ENCODE measurements at places on chromosomes 5 and 9.

- no peak for DNase-seq
These were observed 21.7 kb downstream of the TCF7 start for GRCh38 chr5:134136221-134136631.

DNA sequence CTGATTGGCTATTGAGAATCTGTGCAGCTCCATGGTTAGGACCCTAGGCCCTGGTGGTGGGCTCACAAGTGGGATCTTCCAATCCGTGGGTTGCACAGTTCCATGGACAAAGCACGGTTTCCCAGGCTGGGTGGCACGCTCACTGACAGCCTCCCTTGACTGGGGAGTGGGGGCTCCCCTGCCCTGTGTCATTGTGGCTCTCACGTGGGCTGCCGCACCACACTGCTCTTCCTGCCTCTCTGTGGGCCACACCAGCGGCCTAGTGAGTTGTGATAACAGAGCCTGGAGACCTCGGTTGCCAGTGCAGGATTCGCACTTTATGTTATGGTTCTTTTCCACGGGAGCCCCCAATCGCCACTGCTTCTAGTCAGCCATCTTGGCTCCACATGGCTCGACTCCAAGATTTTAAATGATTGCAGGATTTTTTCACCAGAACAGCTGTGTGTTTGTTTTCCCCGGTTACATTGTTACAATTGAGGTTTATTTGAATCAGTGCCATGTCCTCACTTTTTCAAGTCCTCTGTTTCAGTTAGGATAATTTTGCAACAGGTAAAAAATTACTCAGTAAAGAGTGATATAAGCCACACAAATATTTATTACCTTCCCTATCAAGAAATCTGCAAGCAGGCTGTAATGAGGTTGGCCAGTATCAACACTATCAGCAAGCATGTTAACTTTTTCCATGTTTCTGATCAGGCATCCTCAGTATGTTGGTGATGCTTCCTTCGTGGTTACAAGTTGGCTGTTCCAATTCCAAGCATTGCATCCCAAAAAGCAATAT, 253.8 kb downstream of the ZNF608 start:
- no peak for DNase-seq

DNA sequence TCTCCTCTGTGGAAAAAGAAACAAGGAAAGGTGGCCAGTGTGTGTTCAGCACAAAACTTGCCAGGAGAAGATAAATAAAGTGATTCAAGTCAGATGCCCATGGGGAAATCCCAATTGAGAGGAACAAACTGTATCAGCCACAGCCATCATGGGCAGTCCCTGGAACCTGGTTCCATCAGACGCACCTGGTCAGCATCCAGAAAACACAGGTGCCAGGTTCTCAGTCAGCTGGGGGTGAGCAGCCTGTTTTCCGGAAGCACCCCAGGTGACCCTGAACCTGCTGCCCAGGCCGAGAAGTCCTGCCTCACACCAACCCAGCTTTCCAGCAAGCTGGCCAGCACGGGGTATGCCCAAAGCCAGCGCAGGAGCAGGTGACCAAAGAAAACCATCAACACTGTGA, 30.5 kb downstream of the PTCH1 start:
- no peak for DNase-seq

- no peak for DNase-seq
These were observed 78.9 kb downstream of the ASTN2 start for GRCh38 chr9:117335837-117336433.

- no peak for DNase-seq
These were observed 33.8 kb downstream of the CAPSL start for GRCh38 chr5:35904443-35905132.

DNA sequence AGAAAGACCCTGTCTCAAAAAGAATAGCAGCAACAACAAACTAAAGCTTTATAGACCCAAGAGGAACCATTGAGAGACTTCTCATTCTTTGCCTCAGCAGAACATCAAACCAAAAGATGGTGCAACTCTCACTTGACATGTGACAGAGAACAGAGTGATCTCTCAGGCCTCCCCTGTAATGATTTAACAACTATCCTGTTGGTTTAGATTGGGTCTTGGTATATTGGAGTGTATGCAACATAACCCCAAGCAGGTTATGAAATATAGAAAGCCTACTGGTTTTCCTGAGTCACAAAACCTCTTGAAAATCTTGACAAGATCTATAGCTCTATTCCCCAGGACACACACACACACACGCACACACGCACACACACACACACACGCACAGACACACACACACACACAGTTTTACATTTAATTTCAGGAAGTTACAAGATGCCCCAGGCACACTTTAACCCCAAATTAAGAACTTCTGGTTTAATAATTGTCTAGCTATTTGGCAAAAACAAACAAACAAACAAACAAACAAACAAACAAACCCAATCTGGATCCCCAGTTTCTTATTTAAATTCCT, 6.5 kb upstream of the FGF1 start:
- no peak for DNase-seq
